Epithelial cell of proximal tubule (primary cell): ENCODE measurements at places on chromosomes 5 and 9. TPM values are rescaled to one million over a fixed set of nuclear protein-coding genes. Genes with fewer than 3 reads are reported as not detected.

The PLEKHG4B gene
- total RNA-seq, result 3.5 and 4.3 TPM in 2 replicates

The PDGFRB gene
- 2.2 and 4.6 TPM in 2 replicates for total RNA-seq

The PCDHB4 gene
- not detected in 2 replicates for total RNA-seq

The CHSY3 gene
- 1.7 and 2.5 TPM in 2 replicates for total RNA-seq

The DPH7 gene
- total RNA-seq, result 35.3 and 42.2 TPM in 2 replicates

The NIPAL4 gene
- total RNA-seq, result 2.4 and 5.6 TPM in 2 replicates

The PCDHGB6 gene
- total RNA-seq, result 1.4 and 3.4 TPM in 2 replicates

The ANKDD1B gene
- total RNA-seq, result 0.07 and 1.3 TPM in 2 replicates

The SLC22A4 gene
- 0.75 and 1.6 TPM in 2 replicates for total RNA-seq

The CFAP157 gene
- total RNA-seq, result not detected in 2 replicates
